GM12892 (cell line): ENCODE measurements at places on chromosomes 4 and X.

DNA sequence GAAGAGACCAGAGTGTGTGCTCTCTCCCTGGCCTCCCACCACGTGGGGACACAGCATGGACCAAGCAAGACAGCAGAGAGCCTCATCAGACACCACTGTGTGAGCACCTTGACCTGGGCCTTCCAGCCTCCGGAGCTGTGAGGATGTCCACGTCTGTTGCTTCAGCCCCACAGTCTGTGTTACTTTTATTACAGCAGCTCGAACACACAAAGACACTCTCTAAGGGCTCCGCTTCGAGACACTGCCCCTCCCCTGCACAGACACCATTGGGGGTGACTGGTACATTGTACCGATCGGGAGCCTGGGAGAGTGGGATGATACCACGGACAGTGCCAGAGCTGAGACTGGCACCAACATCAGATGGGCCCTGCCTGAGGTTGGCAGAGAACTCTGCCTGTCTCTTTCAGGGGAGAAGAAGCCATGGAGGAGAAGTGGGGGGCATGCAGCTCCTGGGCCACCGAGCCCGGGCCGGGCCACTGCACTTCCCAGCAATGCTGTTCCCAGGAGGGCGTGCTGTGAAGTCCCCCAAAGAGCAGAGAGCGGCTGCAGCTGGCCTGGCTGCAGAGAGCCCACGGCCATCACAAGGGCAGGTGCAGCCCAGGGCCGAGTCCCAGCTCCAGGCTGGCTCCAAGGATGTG lies 48.1 kb upstream of the HMX1 start:
- DNase-seq, result no peak

- no peak for DNase-seq
Measured at GRCh38 chrX:129318375-129318774, 204.9 kb downstream of the SMARCA1 start.

DNA sequence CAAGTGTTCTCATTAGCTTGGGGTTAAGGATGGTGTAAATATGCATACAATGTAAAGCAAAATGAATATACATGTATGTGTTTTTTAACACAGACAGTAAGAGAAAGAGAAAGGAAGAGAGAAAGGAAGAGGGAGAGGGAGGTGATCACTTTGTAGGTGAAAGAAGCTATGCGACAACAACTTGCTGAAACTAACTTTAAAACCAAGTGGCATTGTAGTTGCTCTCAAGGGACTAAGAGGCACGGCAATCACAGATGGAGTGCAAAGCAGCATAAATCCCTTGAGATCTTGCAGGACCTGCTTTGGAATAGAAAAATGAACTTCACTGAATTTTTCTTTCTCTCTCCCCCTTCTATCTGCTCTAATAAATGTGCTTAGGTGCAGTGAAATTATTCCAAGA lies 1665.0 kb upstream of the TENM3 start:
- DNase-seq, result no peak

GRCh38 chr4:182749667-182750167 lies 167.5 kb downstream of the DCTD start:
- DNase-seq, result no peak
